ENCODE measurements at places on chromosomes 12 and 14.

DNA sequence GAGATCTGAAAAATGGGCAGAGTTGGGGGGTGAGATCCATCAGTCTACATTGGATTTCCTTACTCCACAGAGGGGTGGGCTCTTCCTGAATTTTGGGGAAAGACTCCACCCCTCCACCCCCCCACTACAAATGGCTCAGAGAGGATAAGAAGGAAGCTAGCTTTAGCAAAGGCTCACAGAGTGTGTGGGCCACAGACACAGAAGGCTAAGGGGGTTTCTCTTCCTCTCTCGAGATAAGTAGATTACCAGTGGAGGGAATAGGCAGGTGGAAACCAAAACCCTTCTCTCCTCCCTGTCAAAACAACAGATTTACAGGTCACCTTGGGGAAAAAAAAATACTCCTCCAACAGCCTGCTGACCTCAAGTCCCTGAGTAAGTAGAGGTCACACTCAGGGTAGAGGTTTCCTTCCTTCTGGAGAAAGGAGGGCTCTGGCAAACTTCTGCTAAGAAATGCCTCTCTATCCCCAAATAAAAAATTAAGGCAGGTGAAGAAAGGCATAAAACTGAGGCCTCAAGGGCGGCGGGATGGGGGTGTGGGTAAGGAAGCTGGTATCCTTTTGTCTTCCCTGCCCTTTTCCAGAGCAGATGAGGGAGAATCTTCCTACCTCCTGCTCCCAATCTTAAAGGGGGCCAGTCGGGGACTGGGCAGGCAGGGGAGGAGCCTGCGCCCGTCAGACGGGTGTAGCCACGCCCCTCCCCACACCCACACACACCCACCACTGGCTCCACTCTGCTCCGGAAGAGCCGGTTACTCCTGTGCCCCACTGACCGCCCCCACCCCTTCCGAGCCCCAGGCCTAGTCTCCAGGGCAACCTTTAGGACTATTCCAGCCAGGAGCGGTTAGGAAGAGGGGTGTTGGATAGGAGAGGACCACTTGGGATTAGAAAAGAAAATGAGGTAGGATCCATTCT is 1.9 kb upstream of the BAZ2A start:
- no peak for DNase-seq

DNA sequence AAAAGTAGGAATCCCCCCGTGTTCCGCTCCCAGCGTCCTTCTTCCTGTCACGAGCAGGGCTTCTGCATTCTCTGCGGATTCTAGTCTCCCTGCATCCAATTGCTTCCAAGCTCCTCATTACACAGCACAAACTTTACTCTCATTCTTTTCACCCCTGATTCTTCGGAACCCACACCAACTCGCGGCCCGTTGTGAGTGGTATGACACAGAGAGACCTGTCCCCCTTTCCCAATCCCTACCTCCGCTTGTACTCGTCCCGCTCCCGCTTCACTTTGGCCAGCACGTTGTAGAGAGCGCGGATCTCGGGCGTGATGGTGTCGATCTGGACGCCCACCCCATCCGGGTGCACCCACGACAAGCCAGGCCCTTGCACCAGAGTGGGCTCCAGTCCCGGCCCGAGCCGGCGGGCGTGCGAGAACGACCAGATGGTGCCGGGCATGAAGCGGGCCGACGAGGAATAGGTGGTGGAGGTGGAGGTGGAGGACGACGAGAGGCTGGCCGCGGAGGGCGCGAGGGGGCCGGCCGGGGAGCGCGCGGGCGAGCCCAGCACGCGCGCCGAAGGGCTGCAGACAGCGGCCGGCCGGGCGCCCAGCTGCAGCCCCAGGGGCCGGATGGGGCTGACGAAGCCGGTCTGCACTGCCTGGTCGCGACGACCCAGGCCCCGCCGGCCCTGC is 687 bp downstream of the IFFO1 start:
- DNase-seq: no peak

DNA sequence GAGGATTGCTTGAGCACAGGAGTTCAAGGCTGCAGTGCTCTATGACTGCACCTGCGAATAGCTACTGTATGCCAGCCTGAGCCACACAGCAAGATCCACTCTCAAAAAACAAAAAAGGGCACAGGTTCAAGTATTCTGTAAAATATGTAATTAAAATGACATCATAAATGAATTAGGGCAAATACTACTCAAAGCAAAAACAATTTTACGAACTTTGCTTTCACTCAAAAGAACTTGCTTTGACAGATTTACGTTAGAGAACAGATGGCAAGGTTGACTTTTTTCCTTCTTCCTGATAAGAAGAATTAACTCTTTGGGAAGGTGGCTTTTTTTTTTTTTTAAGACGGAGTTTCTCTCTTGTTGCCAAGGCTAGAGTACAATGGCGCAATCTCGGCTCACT is 44.0 kb upstream of the EAPP start:
- no peak for DNase-seq

DNA sequence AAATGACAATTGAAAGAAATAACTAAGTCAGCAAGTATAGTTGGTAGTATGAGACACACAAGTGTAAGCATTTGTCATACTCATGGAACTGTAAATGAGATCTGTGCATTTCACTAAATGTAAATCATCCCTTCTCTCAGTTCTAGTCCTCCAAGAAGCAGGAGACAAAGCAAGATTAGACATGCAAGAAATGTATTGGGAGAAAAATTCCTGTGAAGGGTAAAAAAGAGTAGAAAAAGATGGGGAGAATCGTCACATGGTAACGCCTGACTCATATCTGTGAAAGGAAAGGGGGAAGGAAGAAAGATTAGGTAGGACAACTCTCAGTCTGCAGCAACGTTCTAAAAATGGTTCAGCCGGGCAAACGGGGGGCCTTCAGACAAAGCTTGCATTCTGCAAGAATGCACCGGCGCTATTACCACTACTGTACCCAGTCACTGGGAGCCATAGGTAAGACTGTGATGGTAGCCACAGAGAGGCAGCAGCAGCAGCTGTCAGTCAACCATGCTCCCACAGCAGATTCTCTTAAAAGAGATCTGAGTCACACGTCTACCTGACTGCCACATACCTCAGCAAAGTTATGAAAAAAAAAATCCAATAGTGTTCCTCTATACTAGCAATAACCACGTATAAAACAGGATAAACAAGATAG is 18.0 kb upstream of the RFX4 start:
- DNase-seq: no peak

GRCh38 chr14:63361790-63362189 is 43.1 kb upstream of the GPHB5 start:
- DNase-seq: no peak

- DNase-seq: no peak
Observed at GRCh38 chr12:5102261-5102789, 58.6 kb downstream of the KCNA5 start.

- DNase-seq: no peak
Observed at GRCh38 chr12:106522708-106523107, 60.1 kb upstream of the RFX4 start.
